Gastrocnemius medialis (tissue), 4 donors: ENCODE measurements at places on chromosomes 1 and 21. TPM values are rescaled to one million over a fixed set of nuclear protein-coding genes. Genes with fewer than 3 reads are reported as not detected.

DNA sequence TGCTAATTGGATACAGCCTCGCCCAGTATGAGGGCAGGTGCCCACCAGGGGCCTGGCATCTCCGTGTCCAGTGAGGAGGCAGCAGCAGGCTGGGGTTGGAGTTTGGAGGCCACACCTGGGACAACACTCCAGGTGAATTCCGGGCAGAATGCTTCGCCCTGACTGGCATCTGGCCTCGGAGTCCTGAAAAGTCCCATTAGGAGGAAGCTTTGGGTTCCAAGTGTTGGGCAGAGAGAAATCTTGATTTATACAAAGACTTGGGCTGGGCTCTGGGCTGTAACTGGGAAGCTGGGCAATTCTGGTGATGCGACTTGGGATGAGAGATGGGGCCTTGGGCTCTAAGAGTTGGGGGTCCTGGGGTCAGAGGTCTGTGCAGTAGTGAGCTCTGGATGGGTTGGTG, 48.1 kb upstream of the CSF3R start:
- H3K27ac ChIP-seq: no peak overlapping the region
- no peaks in the 10 kb centered on the region for H3K4me1 ChIP-seq
- DNase-seq: no peak
- no peaks in the 10 kb centered on the region for H3K36me3 ChIP-seq

- H3K4me3 ChIP-seq: no peak overlapping the region
- no peaks in the 10 kb centered on the region for H3K27me3 ChIP-seq
- H3K27ac ChIP-seq: no peak overlapping the region
- H3K36me3 ChIP-seq: no peaks in the 10 kb centered on the region
- H3K4me1 ChIP-seq: no peaks in the 10 kb centered on the region
- DNase-seq: no peak
Measured at GRCh38 chr21:14356746-14357145, 26.2 kb downstream of the HSPA13 start.

- peaks cover 29% of the 10 kb centered on the region for H3K4me1 ChIP-seq
- H3K4me3 ChIP-seq: no peak overlapping the region
- no peaks in the 10 kb centered on the region for H3K27me3 ChIP-seq
Measured at GRCh38 chr1:180952657-180953013, 39.9 kb downstream of the KIAA1614 start.

PLD5 gene
- total RNA-seq: not detected

DNA sequence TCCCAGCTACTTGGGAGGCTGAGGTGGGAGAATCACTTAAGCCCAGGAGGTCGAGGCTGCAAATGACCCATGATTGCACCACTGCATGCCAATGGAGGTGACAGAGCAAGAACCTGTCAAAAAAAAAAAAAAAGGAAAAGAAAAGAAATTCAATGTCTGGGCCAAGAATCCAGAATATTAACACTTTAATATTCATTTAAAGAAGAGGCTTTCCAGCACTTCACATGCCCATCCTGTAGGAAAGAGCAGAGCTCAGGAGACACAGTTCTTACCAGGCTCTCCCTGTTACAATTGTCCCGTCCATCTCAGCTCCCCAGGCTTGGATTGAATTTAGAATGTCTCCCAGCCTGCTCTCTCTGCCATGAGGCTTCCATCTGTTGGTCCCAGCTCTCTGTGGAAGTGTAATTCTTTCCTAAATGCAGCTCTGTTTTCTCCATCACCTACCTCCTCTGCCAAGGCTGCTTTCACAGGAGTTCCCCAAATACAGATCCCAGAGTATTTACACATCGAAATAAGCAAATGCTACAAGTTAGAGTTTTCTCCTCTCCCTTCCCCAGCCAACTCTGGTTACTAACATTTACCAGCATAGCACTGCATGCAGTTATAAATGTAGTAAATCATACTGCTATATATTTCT, 116.6 kb upstream of the CDC42BPA start:
- H3K27me3 ChIP-seq: no peaks in the 10 kb centered on the region
- no peak overlapping the region for H3K4me3 ChIP-seq
- H3K4me1 ChIP-seq: peaks cover 24% of the 10 kb centered on the region
- H3K36me3 ChIP-seq: no peaks in the 10 kb centered on the region
- no peak for DNase-seq

DNA sequence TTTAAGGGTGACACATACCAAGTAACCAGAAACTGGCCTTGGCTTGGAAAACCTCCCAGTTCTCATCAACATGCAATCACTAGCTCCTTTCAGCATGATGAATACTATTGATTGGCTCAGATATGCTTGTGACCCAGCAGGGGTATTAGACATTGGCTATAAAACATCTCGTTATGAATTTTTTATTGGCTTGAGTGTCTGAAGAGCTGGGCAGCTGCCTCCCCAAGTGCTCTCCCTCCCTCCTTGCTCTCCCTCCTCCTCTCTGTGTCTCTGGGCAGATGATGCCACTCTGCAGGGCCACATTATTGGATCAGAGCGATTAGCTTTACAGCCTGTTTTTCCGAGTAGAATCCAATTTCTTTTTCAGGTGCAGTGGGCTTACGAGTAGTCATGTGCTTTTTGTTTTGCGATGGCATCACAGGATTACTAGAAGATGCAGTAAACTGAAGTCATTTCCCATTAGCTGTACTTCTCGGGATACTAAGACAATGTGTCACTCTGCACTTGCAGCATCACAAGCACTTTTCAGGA, 79.3 kb upstream of the ATF3 start:
- no peak overlapping the region for H3K27ac ChIP-seq
- H3K4me1 ChIP-seq: no peaks in the 10 kb centered on the region
- H3K27me3 ChIP-seq: no peaks in the 10 kb centered on the region
- no peaks in the 10 kb centered on the region for H3K36me3 ChIP-seq

DNA sequence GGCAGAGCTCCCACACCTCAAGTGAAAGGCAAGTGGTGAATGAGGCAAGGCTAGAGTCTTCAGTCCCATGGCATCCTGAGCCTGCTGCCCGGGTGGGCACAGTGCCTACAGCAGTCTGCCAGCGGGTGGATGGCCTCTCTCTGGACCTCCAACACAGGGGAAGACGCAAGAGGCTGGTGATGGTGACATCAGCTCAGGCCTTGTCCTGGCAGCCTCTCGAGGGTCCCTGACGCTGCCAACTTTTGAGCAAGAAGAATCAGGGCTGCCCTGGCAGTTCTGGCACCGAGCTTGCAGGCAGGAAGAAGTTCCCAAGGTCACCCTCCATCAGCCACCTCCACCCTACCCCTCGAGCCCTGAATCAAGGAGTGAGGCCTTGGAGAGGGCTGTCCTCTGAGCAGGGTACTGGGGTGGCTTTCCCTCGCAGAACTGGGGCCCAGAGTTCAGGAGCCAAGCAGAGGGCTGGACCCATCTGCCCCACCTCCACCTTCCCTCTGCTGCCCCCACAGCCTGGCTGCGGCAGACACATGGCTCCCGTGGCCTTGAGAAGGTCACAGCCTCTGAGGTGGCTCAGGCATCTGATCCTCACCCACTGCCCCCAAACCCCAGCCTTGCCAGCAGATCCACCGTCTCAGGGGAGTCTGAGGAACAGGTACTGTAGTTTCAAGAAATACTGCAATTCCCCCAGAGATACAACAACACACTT, 5.8 kb downstream of the RAP1GAP start:
- no peaks in the 10 kb centered on the region for H3K4me1 ChIP-seq
- DNase-seq: no peak
- H3K4me3 ChIP-seq: no peak overlapping the region
- H3K27me3 ChIP-seq: peaks cover 52% of the 10 kb centered on the region

DNA sequence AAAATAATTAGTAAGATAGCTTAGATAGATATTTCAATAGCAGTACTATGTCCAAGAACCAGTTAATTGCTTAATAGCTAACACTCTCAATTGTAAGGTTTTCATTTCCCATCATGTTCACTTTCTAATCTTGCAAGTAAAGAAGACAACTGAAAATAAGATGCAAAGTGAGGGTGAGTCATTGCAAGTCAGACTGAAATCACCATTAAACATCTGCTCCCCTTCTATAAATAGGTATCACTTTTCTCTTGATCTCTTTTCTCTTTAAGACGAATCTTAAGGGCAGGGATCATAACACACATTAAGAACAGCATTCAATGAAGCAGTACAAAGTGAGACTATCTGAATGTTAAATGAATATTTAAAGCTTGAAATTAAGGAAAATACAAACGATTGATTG, 40.4 kb downstream of the UBR4 start:
- no peak overlapping the region for H3K4me3 ChIP-seq
- H3K36me3 ChIP-seq: peaks cover 9% of the 10 kb centered on the region
- no peaks in the 10 kb centered on the region for H3K4me1 ChIP-seq
- H3K27me3 ChIP-seq: no peaks in the 10 kb centered on the region

DNA sequence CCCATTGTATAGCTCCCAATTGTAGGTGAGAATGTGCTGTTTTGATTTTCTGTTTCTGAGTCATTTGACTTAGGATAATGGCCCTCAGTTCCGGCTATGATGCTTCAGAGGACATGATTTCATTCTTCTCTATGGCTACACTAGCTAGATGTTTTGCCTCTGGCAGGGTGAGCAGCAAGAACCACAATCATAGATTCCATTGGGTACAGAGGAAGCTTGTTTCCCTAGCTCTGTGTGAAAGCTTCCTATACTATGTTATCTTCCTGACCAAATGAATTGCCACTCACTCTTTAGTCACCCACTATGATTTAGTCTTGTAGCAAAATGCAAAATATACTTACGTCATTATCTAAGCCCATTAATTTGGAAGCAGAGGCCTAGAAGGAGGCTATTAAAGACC, 616.3 kb downstream of the PLA2G4A start:
- H3K27ac ChIP-seq: no peak overlapping the region
- no peaks in the 10 kb centered on the region for H3K27me3 ChIP-seq
- no peaks in the 10 kb centered on the region for H3K36me3 ChIP-seq
- DNase-seq: no peak

DNA sequence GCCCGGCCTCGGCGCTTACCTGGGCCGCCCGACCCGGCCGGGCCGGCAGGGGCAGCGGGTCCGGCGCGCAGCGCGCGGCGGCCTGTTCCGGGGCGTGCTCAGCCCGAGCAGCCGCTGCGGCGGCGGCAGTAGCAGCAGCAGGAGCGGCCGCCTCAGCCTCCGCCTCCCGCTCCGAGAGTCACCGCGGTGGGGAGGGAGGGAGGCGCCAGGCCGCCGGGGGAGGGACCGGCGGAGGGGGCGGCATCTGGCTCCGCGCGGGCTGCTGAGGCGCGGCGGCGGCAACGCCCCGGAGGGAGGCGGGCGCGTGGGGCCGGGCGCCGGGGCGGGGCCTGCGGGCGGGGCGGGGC, at the start of gene CTNNBIP1:
CTNNBIP1 (minus strand) TSS at position 194 of the 347 bp plus-strand sequence. CDS start 38,205 bp downstream, outside the sequence.
- no peaks in the 10 kb centered on the region for H3K36me3 ChIP-seq
- no peak for DNase-seq
- H3K27ac ChIP-seq: peak within 1 kb of the TSS; percentile 92
- peak within 1 kb of the TSS; percentile 82 for H3K4me3 ChIP-seq

GRCh38 chr1:77538956-77539518, 143.4 kb downstream of the ZZZ3 start:
- H3K27me3 ChIP-seq: no peaks in the 10 kb centered on the region
- no peak overlapping the region for H3K4me3 ChIP-seq
- no peak for DNase-seq
- H3K36me3 ChIP-seq: no peaks in the 10 kb centered on the region
- no peak overlapping the region for H3K27ac ChIP-seq
- H3K4me1 ChIP-seq: peaks cover 14% of the 10 kb centered on the region

DNA sequence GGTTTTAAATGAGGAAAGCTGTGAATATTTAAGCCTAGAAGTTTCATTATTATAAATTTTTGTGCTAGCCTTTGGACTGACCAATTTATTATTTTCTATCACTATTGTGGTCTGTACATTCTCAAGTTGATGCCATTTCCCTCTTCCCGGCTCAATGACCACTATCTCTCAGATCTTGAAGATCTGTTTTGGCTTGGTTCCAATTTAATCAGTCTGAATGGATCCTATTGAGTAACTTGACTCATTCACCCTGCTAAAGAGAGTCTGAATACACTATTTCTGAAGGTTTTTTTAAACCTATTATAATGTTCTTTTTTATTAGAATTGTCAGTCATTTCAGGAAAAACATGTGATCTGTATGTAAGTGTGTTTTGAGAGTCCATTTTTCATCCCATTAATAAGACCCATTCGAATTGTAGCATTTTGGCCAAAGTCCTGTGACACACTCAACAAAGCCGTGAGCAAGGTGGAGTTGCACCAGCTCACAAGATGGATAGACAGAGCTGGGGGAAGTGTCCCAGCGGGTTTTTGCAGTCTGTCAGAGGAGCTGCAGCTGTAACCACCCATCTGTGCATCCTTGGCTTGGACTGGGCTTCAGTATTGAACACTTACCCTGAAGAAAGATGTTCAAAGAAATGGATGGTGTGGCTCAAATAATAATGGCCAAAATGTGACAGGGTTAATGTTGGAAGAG, 145.6 kb downstream of the NFIA start:
- peaks cover 33% of the 10 kb centered on the region for H3K4me1 ChIP-seq
- H3K27ac ChIP-seq: no peak overlapping the region
- no peaks in the 10 kb centered on the region for H3K27me3 ChIP-seq
- no peaks in the 10 kb centered on the region for H3K36me3 ChIP-seq

MROH7 gene
- total RNA-seq: 1.2 TPM

DNA sequence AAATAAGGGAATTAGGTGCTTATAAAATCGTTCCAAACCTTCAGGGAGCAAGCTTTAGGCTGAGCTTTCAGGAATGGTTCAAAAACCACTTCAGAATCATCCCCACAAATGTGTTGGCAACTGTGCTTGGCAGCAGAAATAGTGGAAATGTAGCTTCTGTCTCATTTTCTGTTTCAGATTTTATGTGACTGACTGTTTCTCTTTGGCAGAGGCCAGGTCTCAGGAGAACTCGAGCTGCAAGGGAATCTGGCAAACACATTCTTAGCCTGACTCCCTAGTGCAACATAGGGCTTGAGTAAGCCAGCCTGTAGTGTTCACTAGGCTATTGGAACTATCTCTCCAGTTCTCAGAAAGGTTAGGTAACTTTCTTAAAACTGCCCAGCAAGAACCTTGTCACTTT, 128.6 kb downstream of the PLA2G4A start:
- H3K4me3 ChIP-seq: no peak overlapping the region
- DNase-seq: no peak
- no peaks in the 10 kb centered on the region for H3K36me3 ChIP-seq
- no peaks in the 10 kb centered on the region for H3K27me3 ChIP-seq
- no peak overlapping the region for H3K27ac ChIP-seq
- no peaks in the 10 kb centered on the region for H3K4me1 ChIP-seq

DNA sequence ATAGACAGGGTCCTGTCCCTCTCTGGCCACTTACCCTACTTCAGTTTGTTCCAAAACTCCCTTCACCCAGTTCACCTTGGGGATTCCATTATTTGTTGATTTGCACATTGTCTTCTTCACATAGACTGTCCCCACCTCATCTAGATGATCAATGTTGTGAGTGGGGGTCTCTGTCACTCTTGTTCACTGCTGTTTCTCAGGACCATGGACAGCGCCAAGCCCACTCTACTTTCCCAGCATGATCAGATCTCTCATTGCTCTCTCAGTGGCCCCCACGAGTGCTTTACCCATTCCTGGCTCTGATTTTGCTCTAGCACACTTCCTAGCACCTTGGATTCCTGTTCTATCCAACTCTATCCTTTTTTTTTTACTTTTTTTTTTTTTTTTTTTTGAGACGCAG, 45.4 kb upstream of the IGSF21 start:
- H3K27me3 ChIP-seq: peaks cover 23% of the 10 kb centered on the region
- no peak overlapping the region for H3K27ac ChIP-seq
- no peak for DNase-seq
- H3K4me1 ChIP-seq: no peaks in the 10 kb centered on the region
